ENCODE measurements at places on chromosomes 4 and X.

DNA sequence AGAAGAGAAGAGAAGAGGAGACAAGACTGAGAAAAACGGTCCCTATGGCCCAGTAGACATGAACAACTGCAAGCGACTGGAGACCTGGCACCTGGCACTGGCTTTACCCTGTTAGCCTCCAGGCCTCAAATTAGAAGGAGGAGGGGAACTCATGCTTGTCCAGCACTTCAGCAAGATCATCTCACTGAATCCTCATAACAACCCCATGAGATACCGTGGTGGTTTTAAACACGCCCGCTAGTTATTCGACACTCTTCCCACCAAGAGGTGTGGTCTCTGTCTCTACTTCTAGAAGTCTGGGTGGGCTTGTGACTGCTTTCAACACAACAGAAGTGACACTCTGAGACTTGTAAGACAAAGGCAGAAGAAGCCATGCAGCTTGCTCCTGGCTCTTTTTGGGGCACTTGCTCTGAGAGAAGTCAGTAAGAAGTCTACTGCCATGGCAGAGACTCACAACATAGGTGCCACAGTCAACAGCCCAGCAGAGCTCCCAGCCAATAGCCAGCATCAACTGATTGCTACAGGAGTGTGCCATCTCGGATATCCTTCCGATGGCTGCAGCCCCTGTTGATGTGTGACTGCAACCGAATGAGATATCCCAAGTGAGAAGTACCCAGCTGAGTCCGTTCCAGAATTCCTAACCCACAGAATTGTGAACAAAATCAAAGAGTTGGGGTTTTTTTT is 34.0 kb upstream of the BCOR start:
- DNase-seq: no peak

DNA sequence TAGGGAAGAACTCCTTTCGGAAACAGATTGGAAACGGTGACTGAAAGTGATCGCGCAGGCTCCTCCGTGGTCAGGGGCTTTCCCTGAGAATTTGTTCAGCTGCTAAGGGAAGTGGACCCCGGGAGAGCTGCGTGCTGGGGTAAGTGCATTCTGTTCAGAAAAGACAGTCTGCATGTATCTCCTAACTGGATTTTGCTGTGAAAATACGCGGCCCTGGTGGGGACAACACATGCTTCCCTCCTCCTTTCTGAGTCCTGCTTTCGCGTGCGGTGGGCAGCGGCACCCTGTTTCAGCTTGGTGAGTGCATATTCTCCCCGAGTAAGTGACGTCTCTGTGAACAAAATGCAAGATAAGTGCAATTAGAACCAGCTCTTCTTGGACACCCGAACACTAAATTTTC is 195.6 kb downstream of the STIM2 start:
- DNase-seq: no peak

DNA sequence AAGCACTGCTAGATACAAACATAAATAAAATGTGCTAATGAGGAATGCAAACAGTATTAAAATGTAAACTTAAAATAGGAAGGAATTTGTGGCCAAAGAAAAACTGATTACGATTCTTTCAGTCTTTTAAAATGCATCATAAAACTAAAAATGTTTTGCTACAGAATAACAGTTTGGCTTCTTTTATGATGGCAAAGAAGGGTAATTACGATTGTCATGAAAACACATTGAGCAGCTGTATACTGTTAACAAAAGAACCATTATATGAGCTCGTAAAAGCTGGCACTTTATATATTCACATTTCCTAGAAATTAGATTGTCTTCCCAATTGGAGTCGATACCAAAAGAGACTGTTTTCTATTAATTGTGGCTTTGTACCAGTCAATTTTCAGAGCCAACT is 290.4 kb downstream of the NR3C2 start:
- DNase-seq: no peak

GRCh38 chrX:34915463-34916225 is 27.0 kb upstream of the FAM47B start:
- DNase-seq: no peak

- DNase-seq: no peak
Observed at GRCh38 chrX:41823402-41823801, 99.4 kb downstream of the GPR82 start.

DNA sequence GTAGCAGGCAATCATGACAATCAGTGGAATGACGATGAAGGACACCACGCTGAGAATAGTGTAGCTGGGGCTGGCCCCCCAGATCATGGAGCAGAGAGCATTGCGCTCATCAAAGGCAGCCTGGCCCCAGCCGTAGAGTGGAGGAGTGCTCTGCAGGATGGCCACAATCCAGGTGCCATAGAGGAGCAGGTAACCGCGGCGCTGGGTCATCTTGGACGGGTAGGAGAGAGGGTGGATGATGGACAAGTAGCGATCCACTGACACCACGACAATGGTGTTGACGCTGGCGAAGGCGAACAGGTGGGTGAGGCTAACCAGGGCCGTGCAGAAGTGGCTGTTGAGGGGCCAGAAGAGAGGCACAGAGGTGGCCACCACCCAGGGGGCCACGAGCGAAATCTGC is 2.8 kb downstream of the GPR101 start:
- DNase-seq: no peak

DNA sequence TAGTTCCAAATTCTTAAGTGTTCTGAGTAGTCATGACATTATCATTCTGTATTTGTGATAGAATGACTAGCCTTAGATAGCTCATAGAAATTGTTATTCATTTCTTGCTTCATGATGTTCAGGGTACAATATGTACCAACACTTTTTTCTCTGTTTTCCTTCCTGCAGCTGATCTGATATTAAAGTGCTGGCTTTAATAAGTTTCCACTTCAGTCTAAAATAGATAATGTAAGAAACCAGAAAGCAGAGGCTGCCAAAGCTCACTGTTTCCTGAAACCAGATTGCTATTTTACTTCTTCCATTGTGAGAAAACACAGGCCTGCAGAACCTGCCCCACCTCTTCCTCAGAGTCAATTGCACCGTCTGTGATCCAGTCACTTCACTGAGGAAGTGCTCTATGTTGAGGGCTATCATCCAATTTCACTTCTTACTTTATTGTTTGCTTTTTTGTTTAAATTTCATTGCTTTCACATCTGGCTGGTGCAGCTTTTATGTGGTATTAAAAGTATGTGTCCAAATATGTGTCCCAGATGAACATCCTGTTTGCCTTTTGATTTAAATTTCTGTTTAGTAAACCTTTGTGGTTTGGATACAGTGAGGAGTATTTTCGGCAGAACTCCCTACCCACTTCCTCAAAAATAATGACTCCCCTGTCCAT is 652.1 kb downstream of the ANKRD50 start:
- no peak for DNase-seq

DNA sequence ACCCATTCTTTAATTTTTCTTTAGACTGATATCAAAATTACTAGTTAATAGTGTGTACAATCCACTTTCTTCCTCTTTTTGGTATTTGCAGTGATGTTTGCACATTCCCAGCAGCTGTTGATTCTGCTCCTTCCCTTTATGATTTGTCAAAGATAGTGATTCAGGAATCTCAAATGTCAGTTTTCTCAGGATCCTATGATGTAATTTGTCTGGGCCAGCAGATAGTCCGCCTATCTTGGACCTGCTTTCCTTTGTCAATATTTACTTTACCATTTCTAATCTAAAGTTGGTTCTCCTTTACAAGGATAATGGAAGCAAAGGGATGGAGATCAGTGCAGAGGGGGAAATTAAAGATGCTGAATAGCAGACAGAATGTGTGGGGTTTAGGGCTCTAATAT is 122.1 kb downstream of the REELD1 start:
- DNase-seq: no peak

GRCh38 chrX:133985967-133986683 is 731 bp upstream of the GPC3 start:
- no peak for DNase-seq

GRCh38 chr4:125140966-125141495 is 173.7 kb upstream of the FAT4 start:
- DNase-seq: no peak

DNA sequence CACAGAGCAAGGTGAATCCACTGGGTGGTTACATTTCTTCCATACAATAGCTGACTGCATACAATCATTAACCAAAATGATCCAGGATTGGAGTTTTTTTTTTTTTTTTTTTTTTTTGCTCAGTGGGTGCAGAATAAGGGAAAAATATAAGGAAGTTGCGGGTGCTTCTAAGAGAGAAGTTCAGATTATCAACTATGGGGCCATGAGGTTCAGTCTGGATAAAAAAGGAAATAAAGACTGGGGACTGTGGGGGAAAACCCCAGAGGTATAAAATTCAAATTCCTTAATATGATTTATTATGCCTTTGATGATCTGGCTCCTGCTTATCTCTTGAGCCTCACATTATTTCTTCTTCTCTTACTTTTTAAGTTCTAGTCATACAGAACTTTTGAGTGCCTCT is 5.9 kb upstream of the EIF1AX start:
- no peak for DNase-seq

DNA sequence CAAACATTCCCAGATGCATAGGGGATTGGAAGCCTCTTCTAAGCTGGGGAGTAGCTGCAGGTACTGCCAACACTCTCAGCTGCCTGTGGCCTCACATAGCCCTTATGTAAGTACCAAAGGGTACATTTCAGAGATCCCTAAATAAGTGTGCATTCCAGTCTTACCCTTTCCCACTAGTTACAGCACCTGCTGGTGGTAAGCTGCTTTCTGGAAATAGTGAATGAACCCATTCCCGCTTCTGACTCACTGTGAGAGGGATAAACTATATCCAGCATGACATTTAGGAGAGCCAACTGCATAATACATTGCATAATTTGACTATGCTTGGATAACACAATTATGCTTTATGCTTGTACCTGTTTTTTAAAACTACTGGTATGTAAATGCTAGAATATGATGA is 149.0 kb downstream of the FAM13A start:
- no peak for DNase-seq

DNA sequence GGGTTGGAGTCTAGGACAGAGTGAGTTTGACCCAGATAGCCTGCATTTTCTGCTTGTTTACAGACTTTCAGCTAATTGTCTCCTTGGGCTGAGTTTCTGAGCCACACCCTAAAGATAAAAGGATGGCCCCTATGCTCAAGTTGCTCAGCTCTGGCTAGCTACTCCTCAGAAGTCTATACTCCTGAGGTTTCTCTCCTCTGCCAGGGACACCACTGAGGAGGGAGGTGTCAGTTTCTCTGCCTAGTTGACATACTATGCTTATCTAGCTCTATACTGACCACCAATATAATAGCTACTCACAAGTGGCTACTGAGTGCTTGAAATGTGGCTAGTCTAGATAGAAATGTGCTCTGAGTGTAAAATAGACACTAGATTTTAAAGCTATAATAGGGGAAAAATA is 23.6 kb downstream of the HADH start:
- DNase-seq: no peak

DNA sequence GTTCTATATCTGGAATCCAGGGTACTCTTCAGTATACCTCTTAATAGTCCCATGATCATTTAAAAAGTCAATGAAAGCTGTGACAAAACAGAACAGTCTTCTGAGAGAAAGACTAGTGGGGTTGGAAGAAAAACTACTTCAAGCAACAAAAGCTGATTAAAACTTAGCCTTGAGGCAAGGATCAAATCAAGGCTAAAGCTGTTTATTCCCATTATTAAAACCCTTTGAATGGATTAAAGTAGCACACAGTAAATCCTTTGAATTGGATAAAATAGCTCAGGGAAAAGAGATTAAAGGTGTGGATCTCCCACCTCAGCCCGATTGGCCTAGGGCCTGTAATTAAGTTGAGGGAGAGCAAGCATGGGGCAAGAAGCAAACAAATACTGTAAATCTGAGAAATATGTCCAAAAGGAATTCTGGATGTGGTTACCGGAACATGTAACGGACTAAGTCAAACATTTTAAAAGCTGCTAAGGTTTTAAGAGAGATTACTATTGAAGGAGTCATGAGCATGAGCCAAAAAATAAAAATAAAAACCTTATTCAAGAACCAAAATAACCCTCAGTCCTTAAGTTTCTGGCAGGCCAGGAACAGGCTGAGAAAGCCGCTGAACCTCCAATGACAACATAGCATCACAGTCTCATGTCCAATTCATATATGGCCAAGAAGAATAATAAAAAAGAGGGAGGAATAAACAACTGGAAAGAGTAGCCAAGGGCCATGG is 257.3 kb upstream of the NEIL3 start:
- no peak for DNase-seq

DNA sequence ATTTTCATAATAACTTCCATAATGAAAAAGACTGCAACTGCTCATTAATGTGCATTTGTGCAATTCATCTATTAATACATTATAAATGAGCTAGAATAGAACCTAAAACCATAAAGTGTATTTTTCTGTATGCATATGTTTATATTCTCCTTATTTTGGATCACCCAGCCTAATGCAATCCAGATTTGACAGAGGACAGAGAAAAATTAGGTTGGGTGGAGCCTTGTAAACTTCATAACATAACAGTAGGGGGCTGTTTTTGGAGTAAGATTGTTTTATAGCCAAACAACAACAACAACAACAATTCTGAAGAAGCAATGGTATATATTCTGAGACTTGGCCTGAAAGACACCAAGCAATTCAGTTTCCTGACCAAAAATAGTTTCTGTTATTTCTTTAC is 615.3 kb upstream of the SLIT2 start:
- no peak for DNase-seq

DNA sequence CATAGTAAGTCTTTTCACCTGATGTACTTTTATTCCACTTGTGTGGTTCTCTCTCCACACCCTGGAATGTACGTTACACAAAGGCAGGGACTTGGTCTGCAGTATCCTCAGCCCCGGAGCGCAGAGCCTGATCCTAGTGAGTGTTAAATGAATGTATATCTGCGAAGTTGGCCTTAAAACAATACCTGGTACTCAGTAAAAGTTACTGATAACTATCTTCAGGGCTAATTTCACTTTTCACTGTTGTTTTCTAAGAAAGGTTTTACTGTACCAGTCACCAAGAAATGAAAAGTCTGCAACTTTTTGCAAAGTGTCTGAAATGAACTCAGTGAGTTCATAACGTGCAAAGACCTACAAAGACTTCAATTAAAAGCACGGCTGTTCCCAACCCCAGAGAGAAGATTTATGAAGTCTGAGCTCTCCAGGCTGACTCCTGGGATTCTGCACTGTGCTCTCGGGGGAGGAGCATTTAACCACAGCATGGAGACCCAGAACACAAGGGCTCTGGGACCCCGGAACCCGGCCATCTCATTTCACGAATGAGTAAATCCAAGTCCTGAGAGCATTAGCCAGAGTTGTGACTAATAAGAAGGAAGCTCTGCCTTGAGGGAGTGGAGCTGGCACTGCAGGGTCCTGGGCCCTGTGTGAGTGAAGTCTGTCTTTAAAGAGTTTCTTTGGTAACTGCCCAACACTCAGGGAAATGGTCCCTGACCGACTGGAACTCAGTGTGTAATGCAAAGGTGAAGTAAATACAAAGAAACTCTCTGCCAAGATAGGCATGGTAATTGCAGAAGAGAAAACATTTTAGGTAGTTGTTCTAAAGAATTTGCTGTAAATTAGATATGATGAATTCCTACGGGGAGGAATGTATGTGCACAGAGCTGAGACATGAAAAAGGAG is 165.8 kb downstream of the NSUN7 start:
- peak; percentile 27 for DNase-seq

Measured in stimulated activated CD4-positive, alpha-beta T cell treated with anti-CD3 and anti-CD28 coated beads, Interleukin-4, amount 100 ng/mL, for 24 hours (primary cell).